ENCODE measurements at places on chromosomes 4 and X.
A peak's percentile ranks its signal among the peaks of the same experiment; 100 is the strongest.

GRCh38 chr4:141657550-141658250 is 21.3 kb downstream of the IL15 start:
- DNase-seq: no peak

DNA sequence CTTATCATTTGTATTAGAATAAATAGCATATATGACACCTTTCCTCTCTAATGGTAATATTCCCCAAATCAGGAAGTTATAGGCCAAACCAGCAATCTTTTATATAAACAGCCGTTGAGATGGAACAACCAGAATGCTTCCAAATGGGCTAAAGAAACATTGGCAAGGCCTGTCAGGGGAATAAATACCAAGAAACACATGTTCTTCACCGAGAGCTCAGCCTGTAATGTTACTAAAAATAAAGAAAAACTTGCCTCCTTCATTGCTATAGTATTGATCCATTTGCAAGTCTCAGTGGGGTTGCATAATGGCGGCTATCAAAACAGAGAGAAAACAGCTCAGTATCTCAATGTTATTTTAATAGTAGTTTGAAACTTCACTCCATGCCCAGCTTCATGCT is 104.9 kb downstream of the FAM13A start:
- no peak for DNase-seq

DNA sequence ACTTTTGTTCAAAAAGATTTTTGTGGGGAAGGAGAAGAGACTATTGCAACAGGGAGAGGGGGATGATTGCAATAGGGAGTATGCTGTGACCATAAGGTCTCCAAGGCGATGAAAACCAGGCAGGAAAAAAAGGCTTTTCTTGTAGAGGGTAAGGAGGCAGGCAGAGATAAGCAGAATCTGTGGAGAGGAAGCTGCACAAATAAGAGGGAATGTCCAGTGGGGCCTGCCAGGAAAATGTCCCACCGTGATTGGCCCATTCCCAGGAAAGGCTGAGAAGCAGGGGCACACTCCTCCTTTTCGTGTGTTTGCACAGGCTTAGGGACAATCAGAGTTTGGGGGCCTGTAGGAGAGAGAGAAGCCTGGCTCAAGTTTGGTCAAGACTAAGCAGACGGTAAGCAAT is 29.1 kb downstream of the SPACA5 start:
- no peak for DNase-seq

DNA sequence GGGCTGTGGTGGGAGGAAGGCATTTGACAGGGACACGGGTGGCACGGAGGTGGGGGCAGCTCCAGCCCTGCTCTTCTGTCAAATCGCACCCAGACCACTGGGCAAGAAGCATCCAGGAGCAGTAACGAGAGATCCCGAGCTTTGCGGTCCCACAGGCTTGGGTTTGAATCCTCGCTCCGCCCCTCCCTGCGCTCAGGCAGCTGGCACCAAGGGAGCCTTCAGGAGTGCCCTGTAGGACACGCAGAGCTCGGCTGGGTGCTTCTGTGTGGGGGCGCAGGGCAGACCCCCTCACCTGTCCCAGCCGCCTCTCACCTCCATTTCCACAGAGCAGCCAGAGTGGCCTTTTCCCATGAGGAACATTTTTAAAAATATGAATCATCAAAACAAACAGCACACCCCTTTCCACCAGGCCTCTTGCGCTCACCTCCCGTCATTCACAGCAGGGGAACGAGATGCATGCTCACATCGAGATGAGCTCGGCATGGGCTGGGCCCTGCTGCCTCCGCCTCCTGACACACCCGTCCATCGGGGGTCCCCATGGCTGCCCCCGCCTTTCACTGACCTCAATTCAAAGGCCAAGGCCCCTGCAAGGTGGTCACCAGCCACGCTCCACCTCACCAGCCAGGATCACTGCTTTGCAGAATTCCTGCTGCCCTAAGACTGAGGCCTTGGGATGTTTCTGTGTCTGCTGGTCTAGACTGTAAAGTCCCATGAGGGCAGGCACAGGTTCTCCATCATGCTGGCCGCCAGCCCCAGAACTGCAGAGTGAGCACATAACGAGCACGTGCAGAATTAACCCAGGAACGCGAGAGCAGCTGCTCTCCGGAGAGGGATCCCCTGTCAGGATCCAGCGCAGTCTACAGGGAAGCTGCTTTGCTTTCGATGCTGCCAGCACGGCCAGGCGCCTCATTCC is 52.7 kb downstream of the ACOX3 start:
- no peak for DNase-seq

DNA sequence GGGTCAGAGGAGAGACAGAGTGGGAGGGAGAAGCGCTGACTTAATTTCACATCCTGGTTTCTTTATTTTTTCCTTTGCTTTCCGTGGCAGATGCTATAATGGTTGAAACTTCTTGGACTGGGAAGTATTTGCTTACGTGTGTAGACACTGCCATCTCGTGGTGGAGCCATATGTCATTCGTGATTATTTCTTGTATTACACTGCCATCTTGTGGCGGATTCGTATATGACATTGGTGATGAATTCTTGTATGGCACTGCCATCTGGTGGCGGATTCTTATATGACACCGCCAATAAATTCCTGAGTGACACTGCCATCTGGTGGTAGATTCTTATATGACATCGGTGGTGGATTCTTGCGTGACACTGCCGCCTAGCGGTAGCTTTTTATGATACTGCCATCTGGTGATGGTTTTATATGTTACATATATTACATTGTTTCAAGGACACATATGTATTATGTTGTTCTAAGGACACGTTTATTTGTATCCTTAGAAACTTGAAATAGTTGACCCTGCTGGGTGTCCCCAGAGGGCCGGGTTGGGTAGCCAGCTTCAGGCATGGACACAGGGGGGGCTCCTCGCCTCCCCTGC is 37.3 kb upstream of the CLCN4 start:
- DNase-seq: peak; percentile 75

DNA sequence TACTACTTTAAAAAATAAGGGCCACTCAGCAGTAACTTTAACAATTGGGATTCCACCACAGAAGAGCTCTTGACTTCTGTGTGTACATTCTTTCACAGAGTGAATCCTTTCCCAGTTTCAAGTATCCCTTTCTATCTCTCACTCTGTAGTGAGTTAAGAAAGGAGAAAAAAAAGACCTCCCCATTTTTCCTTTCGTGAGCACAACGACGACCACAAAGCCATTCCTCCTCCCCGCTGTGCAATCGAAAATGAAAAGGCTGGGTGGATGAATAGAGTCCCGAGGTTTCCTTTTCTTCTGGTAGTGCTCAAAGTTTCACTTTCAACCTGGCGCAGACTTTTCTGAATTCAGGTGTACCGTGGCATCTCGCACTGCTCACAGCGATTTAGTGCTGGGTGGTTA is 58.0 kb downstream of the TAB3 start:
- peak; percentile 33 for DNase-seq

- DNase-seq: peak; percentile 21
Measured at GRCh38 chrX:107716118-107716684, 59.4 kb downstream of the TSC22D3 start.

GRCh38 chr4:41880022-41880837 is 55.0 kb upstream of the TMEM33 start:
- no peak for DNase-seq

DNA sequence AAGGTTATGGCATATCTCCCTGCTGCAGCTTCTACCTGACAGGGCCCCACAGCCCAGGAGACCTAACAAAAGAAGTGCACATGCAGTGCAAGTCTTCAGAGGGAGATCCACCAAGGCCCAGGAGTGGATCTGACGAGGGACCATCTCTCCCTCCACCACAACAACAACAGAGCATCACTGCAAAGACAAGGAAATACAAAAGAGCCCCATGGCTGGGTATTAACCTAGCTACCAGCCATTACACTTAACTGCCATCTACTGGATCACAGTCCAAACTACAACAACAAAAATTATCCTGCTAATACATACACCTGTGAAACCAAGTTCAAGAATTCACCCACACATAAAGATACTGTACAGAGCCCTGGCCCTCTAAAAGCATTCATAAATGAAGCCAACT is 280.2 kb upstream of the SLC7A11 start:
- DNase-seq: no peak

DNA sequence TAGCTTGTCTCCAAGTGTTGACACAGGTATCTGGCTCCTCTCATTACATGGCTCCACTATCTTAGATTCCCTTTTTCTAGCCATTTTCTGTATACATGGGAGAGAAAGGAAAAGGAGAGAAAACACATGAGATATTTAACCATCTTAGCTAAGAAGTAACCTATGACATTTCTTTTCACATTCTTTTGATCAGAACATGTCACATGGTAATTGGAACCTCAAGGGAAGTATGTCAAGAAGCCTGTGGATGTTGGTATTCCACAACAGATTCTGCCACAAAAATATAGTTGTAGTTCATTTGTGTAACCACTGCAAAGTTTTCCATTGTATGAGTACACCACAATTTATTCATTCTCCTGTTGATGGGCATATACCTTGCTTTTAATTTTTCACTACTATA is 18.7 kb upstream of the GABRB1 start:
- no peak for DNase-seq

- DNase-seq: no peak
Measured at GRCh38 chrX:15855568-15856221, 1.1 kb upstream of the AP1S2 start.

DNA sequence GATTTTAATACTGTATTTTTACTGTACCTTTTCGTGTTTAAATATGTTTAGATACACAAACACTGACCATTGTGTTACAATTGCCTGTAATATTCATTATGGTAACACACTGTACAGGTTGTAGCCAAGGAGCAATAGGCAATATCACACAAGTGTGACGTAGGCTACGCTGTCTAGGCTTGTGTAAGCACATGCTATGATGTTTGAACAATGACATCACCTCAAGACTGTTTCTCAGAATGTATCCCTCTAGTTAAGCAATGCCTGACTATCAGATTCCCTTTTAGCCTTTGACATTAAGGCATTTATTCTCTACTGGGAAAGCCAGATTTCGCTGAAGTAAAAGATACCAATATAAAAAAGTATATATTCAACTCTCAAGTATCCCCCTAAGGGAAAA is 66.2 kb downstream of the VCX3A start:
- no peak for DNase-seq

GRCh38 chrX:12115377-12115776 is 22.9 kb upstream of the FRMPD4 start:
- peak; percentile 4 for DNase-seq

GRCh38 chr4:41213625-41214135 is 662 bp downstream of the APBB2 start:
- peak; percentile 18 for DNase-seq

- no peak for DNase-seq
Measured at GRCh38 chr4:160386846-160387245, 1284.0 kb downstream of the RAPGEF2 start.

- no peak for DNase-seq
Measured at GRCh38 chrX:14504960-14505538, 24.3 kb upstream of the GLRA2 start.

- DNase-seq: no peak
Measured at GRCh38 chr4:149723065-149723464, 92.6 kb downstream of the IQCM start.

GRCh38 chr4:185218312-185218711 is 8.9 kb downstream of the SNX25 start:
- no peak for DNase-seq

DNA sequence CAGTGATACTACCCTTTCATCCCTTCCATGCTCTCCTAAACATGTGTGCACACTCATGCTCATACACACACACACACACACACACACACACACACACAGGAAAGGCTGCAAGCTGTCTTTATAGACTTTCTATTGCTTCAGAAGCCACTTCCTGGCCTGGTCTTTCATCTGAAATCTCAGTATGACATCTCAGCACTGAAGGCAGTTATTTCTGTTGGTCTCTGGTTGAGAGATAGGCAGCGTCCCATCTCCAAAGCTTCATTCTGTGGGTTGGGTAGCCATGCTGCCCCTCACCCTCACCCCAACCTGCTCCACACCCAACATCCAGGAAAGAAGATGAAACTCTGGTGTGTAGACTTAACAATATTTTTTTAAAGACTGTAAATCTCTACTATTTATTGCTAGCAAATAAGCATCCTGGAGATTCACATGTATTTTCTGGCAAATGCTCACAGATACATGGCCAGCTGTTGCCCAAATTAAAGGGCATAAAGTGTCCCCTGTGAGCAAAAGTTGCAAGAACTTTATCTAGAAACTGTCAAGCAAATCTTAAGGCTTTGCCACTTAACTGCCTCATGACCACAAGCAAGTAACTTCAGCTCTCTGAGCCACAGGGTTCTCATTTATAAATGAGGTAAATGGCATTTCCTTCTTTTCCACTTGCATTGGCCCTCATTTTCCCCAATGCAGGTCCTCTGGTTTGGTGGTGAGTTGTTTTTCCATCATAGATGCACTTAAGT is 189.8 kb upstream of the AFF2 start:
- peak; percentile 37 for DNase-seq

DNA sequence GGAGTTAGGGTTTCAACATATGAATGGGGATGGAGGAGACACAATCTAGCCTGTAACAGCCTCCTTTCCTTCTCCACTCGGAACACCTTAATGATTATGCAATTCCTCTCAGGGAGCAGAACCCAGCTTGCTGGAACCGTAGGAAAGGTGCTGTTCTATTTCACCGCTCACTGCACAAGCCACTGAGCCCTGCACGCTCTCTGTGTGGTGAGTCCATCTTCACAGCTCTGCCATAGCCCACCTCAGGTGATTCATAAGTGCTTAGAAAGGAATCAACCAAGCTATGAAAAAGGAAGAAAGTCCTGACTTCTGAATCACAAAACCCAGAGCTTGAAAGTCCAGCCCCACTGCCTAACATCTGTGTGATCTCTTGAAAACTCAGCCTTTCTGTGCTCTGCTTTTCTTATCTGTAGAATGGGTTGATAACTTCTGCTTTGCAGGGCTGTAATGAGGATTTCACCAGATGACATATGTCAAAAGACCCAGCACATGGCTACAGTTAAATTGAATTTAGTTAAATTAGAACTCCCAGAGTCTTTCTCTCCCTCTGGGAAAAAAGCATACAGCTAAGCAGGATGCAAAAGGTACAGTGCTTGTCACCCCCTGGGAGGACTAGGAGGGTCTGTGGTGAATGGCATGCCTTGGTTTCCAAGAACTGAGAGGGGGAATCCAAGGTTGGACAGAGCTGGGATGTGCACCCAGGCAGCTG is 91.6 kb downstream of the WFS1 start:
- no peak for DNase-seq

DNA sequence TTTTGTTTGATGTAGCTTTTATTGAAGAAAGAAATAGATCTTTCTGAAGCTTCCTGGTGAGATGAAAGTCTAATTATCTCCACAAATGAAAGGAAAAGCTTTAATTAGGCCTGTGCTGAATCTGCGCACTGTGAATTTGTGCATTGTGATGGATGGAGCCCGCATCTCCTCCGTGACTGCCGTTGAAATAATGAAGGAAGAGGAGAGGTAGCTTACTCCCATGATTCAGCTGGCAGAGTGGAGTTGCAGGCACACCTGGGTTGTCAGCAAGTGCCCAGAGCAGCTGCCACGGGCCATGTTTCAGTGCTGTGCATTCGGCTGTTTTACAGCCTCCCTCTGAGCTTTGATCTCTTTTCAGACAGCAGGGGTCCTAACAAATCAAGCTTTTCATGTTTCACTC is 735.3 kb upstream of the TENM3 start:
- no peak for DNase-seq

GRCh38 chrX:84357296-84357695 is 145.0 kb downstream of the HDX start:
- DNase-seq: no peak

Data from stimulated activated CD4-positive, alpha-beta T cell treated with anti-CD3 and anti-CD28 coated beads, Interleukin-2, amount 100 ng/mL, for 24 hours (primary cell).